Uterine smooth muscle cell (primary cell): ENCODE measurements at places on chromosomes 5 and 9. TPM values are rescaled to one million over a fixed set of nuclear protein-coding genes. Genes with fewer than 3 reads are reported as not detected.

CER1 gene
- not detected in 2 replicates for total RNA-seq

TERT gene
- total RNA-seq, result under 0.01 TPM in 1 of 2 replicates, not detected in the other

GADD45G gene
- total RNA-seq, result 0.66 and 2.2 TPM in 2 replicates

LMNB1 gene
- total RNA-seq, result 28.0 and 101 TPM in 2 replicates

CARTPT gene
- not detected in 2 replicates for total RNA-seq

DAPK1 gene
- 0.37 and 0.44 TPM in 2 replicates for total RNA-seq

TMEM174 gene
- total RNA-seq, result not detected in 2 replicates

BRD9 gene
- 47.2 and 66.5 TPM in 2 replicates for total RNA-seq

OLFML2A gene
- total RNA-seq, result 17.4 and 39.5 TPM in 2 replicates

LECT2 gene
- not detected in 2 replicates for total RNA-seq

PCDHB5 gene
- total RNA-seq, result 0.22 and 0.50 TPM in 2 replicates

QRFP gene
- not detected in 2 replicates for total RNA-seq
